ENCODE measurements at places on chromosomes 2 and 18.

- H3K27me3 ChIP-seq: no peaks in the 10 kb centered on the region
- H3K27ac ChIP-seq: no peak overlapping the region
- ATAC-seq: no peak
- H3K36me3 ChIP-seq: no peaks in the 10 kb centered on the region
- H3K4me1 ChIP-seq: no peaks in the 10 kb centered on the region
Measured at GRCh38 chr2:196849895-196850294, 40.7 kb upstream of the C2orf66 start.

GRCh38 chr2:207746131-207746530 is 23.6 kb downstream of the FZD5 start:
- no peak overlapping the region for H3K27ac ChIP-seq
- no peaks in the 10 kb centered on the region for H3K27me3 ChIP-seq
- ATAC-seq: peak; percentile 61
- no peaks in the 10 kb centered on the region for H3K36me3 ChIP-seq

GRCh38 chr2:65465124-65465523 is 32.7 kb upstream of the SPRED2 start:
- no peak overlapping the region for H3K27ac ChIP-seq
- no peak overlapping the region for H3K4me3 ChIP-seq
- H3K4me1 ChIP-seq: no peaks in the 10 kb centered on the region

DNA sequence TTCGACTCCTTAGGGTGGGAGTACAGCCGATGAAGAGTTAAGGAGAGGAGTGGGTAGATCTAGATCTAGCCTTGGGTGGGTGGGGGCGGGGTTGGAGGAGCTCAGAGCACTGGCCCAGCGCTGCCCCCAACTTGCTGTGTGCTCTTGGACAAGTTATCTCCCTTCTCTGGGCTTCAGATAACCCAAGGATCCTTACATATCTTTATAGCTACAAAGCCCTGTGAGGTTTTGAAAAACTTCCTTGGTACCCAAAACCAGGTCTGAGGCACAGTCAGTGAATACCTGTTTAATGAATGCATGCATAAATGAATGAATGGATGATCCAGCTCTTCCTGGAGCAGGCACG is 1.3 kb upstream of the ODC1 start:
- H3K36me3 ChIP-seq: peaks cover 5% of the 10 kb centered on the region
- H3K4me3 ChIP-seq: no peak overlapping the region
- no peaks in the 10 kb centered on the region for H3K27me3 ChIP-seq
- ATAC-seq: no peak
- peaks cover 3% of the 10 kb centered on the region for H3K4me1 ChIP-seq

DNA sequence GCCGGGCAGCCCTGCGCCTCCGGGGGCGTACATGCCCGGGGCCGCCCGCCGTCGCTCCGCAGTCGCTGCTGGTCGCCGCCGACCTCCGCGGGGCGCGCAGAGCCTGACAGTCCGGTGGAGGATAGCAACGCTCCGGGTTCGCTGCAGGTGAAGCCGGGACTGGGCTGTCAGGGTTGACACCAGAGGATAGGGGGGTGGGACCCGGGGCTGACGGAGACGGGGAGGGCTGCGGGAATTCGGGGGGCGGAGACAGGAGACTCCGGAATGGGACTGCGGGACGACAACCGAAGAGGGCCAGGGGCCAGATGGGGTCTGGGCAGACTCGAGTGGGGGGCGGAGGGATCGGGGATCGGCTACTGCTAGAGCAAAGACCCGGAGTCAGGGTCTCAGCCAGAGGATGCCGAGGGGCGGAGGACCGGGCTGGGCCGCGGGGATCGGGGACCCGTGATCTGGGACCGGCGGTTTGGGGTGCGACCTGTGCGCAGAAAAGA is 403 bp downstream of the TMEM127 start:
- H3K36me3 ChIP-seq: no peaks in the 10 kb centered on the region
- peak overlapping the region; percentile 90 for H3K27ac ChIP-seq
- peak; percentile 24 for ATAC-seq
- H3K27me3 ChIP-seq: no peaks in the 10 kb centered on the region
- H3K4me3 ChIP-seq: peak overlapping the region; percentile 89
- peaks cover 64% of the 10 kb centered on the region for H3K4me1 ChIP-seq

GRCh38 chr2:42865884-42866881 is 73.8 kb upstream of the HAAO start:
- H3K27me3 ChIP-seq: no peaks in the 10 kb centered on the region
- H3K4me1 ChIP-seq: peaks cover 18% of the 10 kb centered on the region
- no peaks in the 10 kb centered on the region for H3K36me3 ChIP-seq
- ATAC-seq: peak; percentile 80
- peak overlapping the region; percentile 82 for H3K27ac ChIP-seq

GRCh38 chr2:82652117-82652516 is 1807.0 kb downstream of the SUCLG1 start:
- no peak for ATAC-seq
- no peaks in the 10 kb centered on the region for H3K36me3 ChIP-seq
- no peak overlapping the region for H3K27ac ChIP-seq

DNA sequence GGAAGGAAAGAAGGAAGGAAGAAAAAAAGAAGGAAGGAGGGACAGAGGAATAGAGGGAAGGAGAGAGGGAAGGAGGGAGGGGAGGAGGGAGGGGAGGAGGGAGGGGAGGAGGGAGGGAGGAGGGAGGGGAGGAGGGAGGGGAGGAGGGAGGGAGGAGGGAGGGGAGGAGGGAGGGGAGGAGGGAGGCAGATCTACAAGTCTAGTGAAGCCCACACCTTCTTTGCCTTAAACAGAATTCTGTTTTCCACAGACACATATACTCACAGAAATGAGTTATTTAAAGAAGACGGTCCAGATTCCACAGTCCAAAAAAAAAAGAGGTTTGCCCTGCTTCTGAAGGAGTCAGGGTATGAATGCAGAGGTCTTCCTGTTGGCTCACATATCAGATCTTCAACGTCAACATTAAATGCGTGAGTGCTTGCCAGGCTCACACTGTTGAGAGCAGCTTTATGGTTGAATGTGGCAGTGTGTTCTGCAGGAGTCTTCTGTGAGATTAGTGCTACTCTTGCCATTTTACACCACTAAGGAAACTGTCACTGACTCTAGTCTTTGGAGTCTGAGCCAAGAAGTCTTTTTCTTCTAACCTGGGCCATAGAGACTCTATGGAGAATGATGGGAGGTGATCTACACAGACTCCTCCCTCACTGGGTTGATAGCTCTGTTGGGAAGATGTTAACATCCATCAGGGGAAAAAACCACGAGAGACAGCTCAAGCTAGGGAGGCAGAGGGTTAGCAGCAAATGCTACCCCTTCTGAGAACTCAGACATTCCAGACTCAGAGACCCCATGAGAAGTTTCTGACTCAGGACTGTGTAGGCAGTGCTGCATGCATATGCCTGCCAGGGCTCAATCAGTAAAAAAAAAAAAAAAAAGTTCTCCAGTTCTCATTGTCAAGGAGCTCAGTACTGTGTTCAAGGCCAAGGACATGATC is 23.3 kb downstream of the PAX8 start:
- H3K36me3 ChIP-seq: no peaks in the 10 kb centered on the region
- no peak for ATAC-seq
- H3K4me1 ChIP-seq: no peaks in the 10 kb centered on the region
- no peak overlapping the region for H3K4me3 ChIP-seq
- H3K27ac ChIP-seq: no peak overlapping the region

DNA sequence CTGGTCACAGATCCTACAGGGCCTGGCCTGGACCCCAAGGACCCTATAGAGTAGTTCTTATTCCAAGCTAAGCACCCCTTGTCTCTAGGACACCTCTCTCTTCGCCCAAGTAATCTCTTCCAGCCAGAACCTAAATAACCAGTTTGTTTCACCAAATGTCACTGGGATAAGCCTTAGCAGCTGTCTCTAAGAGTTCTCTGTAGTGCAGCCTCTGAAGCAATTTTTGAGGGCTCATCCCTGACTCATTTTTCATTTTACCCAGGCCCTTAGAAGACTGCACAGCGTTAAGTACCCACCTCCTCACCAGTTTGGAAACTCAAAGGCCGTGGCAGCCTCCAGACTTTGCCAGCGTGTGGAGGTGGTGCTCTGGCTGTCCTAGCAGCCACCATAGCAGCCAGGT is 290.1 kb upstream of the SIX2 start:
- H3K27me3 ChIP-seq: peaks cover 8% of the 10 kb centered on the region
- no peaks in the 10 kb centered on the region for H3K4me1 ChIP-seq
- ATAC-seq: no peak
- H3K27ac ChIP-seq: no peak overlapping the region
- no peaks in the 10 kb centered on the region for H3K36me3 ChIP-seq

GRCh38 chr2:102736110-102736409 is 25.8 kb upstream of the TMEM182 start:
- peak overlapping the region; percentile 85 for H3K4me3 ChIP-seq
- peak overlapping the region; percentile 80 for H3K27ac ChIP-seq
- no peaks in the 10 kb centered on the region for H3K27me3 ChIP-seq
- peaks cover 3% of the 10 kb centered on the region for H3K36me3 ChIP-seq

GRCh38 chr2:132811148-132811915 is 141.3 kb upstream of the LYPD1 start:
- no peak overlapping the region for H3K4me3 ChIP-seq
- H3K36me3 ChIP-seq: no peaks in the 10 kb centered on the region
- no peaks in the 10 kb centered on the region for H3K4me1 ChIP-seq
- no peak for ATAC-seq

DNA sequence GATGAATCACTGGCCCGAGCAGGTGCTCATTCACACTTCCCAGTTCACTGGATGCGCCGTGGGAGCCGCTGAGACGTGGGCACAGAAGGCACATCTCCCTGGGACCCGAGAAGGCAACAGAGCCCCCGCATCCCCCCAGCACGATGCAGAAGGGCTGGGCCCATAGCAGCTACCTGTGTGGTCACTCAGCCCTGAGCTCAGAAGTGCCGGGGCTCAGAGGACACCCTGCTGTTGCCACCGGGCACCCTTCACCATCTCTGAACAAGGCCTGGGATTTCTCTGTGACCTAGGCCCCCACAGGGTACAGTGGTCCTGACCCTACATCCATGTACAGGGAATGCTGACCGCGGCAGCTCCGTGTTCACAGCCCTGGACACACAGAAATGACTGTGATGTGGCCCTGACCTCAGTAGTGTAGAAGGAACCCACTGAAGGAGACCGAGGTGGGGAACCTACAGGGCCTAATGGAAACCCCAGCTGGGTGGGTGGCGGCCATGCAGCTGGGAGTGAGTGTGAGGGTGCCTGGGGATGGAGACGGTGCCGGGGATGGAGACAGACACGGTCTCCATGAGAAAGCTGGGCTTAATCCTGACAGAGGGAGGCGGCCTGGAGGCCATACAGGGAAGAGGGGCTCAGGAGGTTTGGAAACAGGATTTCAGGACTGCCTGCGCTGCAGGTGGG is 111.9 kb upstream of the OTOS start:
- peaks cover 4% of the 10 kb centered on the region for H3K27me3 ChIP-seq
- peaks cover 15% of the 10 kb centered on the region for H3K4me1 ChIP-seq
- no peak for ATAC-seq
- no peaks in the 10 kb centered on the region for H3K36me3 ChIP-seq
- H3K27ac ChIP-seq: peak overlapping the region; percentile 83

- H3K4me3 ChIP-seq: peak overlapping the region; percentile 49
- peak; percentile 74 for ATAC-seq
- H3K27ac ChIP-seq: peak overlapping the region; percentile 89
- no peaks in the 10 kb centered on the region for H3K27me3 ChIP-seq
Measured at GRCh38 chr2:202870431-202871299, 901 bp downstream of the ICA1L start.

DNA sequence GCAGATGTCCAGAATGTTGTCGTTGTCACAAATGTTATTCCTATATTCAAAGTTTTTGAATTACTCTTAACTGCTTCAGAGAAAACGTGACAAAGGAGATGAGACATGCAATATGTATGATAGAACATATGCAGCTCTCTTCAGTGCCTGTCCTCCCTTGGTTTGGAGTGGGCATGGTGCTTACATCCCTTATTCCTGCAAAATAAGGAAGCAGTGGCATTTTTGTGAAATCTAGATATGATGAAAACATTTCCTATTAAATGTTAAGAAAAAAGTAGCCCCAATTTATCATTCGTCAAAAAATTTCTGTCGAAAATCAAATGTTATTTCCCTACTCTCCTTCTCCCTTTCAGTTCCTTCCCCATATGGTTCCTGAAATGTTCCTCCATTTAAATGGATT is 457.5 kb upstream of the FANCL start:
- H3K27ac ChIP-seq: no peak overlapping the region
- no peaks in the 10 kb centered on the region for H3K36me3 ChIP-seq
- no peaks in the 10 kb centered on the region for H3K4me1 ChIP-seq
- H3K27me3 ChIP-seq: no peaks in the 10 kb centered on the region
- ATAC-seq: no peak

DNA sequence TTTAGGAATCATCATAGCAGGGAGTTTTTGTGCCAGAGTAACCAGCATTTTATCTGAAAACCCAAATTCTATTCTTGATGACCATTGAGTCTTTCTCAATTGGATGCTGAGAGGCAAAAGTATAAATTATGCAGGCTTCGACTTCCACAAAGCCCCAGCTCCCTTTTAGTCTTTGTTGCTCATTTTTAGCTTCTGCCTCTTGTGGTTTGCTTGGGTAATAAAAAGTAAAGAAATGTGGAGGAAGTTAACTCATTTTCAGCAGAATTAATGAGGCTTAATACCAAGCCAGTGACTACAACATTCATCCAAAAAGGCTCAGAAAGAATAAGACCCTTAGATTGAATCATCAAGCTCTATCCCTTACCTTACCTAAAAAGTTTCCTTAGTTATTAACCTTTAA is 18.6 kb downstream of the ERMN start:
- no peak for ATAC-seq
- H3K4me3 ChIP-seq: no peak overlapping the region
- no peaks in the 10 kb centered on the region for H3K4me1 ChIP-seq
- H3K36me3 ChIP-seq: no peaks in the 10 kb centered on the region
- H3K27me3 ChIP-seq: peaks cover 9% of the 10 kb centered on the region

DNA sequence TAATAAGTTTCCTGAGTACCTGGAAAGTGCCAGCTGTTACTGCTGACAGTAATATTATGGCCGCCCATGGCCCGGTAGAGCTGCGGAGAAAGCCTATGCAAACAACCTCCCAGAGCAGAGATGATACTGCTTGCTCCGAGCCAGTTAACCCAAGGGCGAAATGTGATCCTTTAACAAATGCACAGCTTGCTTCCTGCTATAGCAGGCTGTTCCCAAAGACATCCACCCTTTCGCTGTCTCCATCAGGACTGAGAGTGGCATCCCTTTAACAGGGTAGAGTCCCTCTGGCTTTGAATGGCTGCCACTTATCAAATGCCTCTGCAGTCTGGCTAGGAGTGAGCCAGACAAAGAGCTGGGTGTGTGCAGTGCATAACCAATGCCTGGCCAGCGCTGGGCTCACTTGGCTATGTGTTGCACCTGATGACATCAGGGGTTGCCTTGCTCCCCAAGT is 69.7 kb upstream of the DAPL1 start:
- no peaks in the 10 kb centered on the region for H3K4me1 ChIP-seq
- no peak for ATAC-seq
- no peaks in the 10 kb centered on the region for H3K36me3 ChIP-seq
- peaks cover 9% of the 10 kb centered on the region for H3K27me3 ChIP-seq
- no peak overlapping the region for H3K4me3 ChIP-seq

- no peak overlapping the region for H3K4me3 ChIP-seq
- ATAC-seq: peak; percentile 87
- H3K27ac ChIP-seq: peak overlapping the region; percentile 84
- no peaks in the 10 kb centered on the region for H3K27me3 ChIP-seq
Measured at GRCh38 chr2:20578895-20579825, 71.7 kb downstream of the HS1BP3 start.

- H3K36me3 ChIP-seq: no peaks in the 10 kb centered on the region
- no peaks in the 10 kb centered on the region for H3K4me1 ChIP-seq
- no peak overlapping the region for H3K27ac ChIP-seq
- H3K4me3 ChIP-seq: no peak overlapping the region
Measured at GRCh38 chr2:319059-319600, 31.2 kb upstream of the ALKAL2 start.

- no peaks in the 10 kb centered on the region for H3K36me3 ChIP-seq
- ATAC-seq: no peak
- no peak overlapping the region for H3K27ac ChIP-seq
Measured at GRCh38 chr2:192555740-192556139, 361.0 kb upstream of the TMEFF2 start.

GRCh38 chr2:85158559-85159273 is 25.5 kb downstream of the TCF7L1 start:
- ATAC-seq: no peak
- peaks cover 100% of the 10 kb centered on the region for H3K4me1 ChIP-seq
- no peaks in the 10 kb centered on the region for H3K27me3 ChIP-seq
- no peak overlapping the region for H3K27ac ChIP-seq

All from gastroesophageal sphincter (tissue), 4 donors.